ENCODE measurements at places on chromosomes 2 and 18.

GRCh38 chr2:134031539-134031938 lies 222.3 kb upstream of the MGAT5 start:
- no peak for ATAC-seq
- peaks cover 20% of the 10 kb centered on the region for H3K4me1 ChIP-seq
- peaks cover 24% of the 10 kb centered on the region for H3K27me3 ChIP-seq
- H3K4me3 ChIP-seq, result no peak overlapping the region
- H3K27ac ChIP-seq, result no peak overlapping the region

- no peaks in the 10 kb centered on the region for H3K27me3 ChIP-seq
- no peaks in the 10 kb centered on the region for H3K36me3 ChIP-seq
- ATAC-seq, result no peak
- H3K4me3 ChIP-seq, result no peak overlapping the region
Observed at GRCh38 chr2:223062396-223062795, 10.4 kb downstream of the KCNE4 start.

DNA sequence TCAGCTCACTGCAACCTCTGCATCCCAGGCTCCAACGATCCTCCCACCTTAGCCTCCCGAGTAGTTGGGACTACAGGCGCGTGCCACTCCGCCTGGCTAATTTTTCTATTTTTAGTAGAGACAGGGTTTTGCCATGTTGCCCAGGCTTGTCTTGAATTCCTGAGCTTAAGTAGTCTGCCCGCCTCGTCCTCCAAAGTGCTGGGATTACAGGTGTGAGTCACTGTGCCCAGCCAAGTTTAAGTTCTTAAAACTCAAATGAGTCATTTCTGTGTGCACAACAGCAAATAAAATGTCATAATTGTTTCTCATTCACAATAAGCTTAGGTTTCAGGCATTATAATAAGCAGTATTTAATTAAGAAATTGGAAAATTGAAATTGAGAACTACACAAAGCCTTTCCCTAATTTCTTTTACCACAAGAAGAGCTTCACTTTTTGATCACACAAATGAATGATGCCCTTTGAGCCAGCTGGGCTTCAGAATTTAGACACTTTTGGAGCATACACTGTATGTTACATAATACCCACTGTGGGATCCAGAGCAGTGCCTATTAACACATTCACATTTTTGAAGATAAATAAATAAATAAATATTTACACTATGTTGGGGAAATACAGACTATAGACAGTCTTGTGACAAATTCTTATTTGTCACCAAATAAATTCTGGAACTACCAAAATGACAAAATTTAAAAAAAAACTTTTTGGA lies 8.6 kb upstream of the ME2 start:
- ATAC-seq, result no peak
- H3K27me3 ChIP-seq, result no peaks in the 10 kb centered on the region
- H3K4me3 ChIP-seq, result no peak overlapping the region
- H3K27ac ChIP-seq, result no peak overlapping the region
- no peaks in the 10 kb centered on the region for H3K36me3 ChIP-seq
- H3K4me1 ChIP-seq, result no peaks in the 10 kb centered on the region

- peaks cover 12% of the 10 kb centered on the region for H3K27me3 ChIP-seq
- peaks cover 12% of the 10 kb centered on the region for H3K36me3 ChIP-seq
- no peak overlapping the region for H3K27ac ChIP-seq
Observed at GRCh38 chr2:31688282-31688681, 107.5 kb upstream of the SRD5A2 start.

- no peak overlapping the region for H3K27ac ChIP-seq
- H3K36me3 ChIP-seq, result peaks cover 11% of the 10 kb centered on the region
- H3K27me3 ChIP-seq, result no peaks in the 10 kb centered on the region
- H3K4me1 ChIP-seq, result peaks cover 29% of the 10 kb centered on the region
- no peak for ATAC-seq
- no peak overlapping the region for H3K4me3 ChIP-seq
Observed at GRCh38 chr18:55401638-55402191, 186.3 kb downstream of the TCF4 start.

DNA sequence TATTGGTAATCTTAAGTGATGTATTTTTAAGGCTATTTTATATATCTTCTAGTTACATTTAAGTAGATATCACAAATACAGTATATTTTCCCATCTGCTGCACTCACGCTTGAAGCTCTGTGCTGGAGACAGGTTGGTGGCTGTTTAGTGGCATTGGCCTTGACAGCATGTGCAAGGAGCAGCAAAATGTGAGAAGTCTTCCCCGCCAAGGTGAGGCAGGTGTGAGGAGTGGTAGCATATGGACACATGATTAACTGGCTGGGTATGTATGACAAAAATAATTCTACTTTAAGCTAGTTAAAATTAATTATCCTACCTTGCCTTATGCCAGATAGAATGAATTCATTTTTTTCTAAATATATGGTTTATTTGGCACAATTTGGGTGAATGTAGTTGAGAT lies 117.2 kb downstream of the CCDC102B start:
- H3K4me3 ChIP-seq, result no peak overlapping the region
- no peaks in the 10 kb centered on the region for H3K36me3 ChIP-seq
- no peak overlapping the region for H3K27ac ChIP-seq
- H3K27me3 ChIP-seq, result no peaks in the 10 kb centered on the region

DNA sequence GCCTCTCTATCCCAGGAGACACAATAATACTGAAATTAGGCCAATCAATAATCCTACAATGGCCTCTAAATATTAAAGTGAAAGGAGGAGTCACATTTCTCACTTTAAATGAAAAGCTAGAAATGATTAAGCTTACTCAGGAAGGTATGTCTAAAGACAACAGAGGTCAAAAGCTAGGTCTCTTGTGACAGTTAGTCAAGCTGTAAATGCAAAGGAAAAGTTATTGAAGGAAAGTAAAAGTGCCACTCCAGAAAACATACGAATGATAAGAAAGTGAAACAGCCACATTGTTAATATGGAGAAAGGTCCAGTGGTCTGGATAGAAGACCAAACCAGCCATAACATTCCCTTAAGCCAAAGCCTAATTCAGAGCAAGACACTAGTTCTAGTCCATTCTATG lies 9.5 kb downstream of the SESTD1 start:
- H3K4me1 ChIP-seq, result peaks cover 73% of the 10 kb centered on the region
- no peaks in the 10 kb centered on the region for H3K27me3 ChIP-seq
- H3K36me3 ChIP-seq, result peaks cover 2% of the 10 kb centered on the region
- peak overlapping the region; percentile 44 for H3K4me3 ChIP-seq
